ENCODE measurements at places on chromosomes 11 and 22.

- DNase-seq, result peak; percentile 95
These were observed 25.0 kb downstream of the MTMR3 start for GRCh38 chr22:29907753-29908515.

DNA sequence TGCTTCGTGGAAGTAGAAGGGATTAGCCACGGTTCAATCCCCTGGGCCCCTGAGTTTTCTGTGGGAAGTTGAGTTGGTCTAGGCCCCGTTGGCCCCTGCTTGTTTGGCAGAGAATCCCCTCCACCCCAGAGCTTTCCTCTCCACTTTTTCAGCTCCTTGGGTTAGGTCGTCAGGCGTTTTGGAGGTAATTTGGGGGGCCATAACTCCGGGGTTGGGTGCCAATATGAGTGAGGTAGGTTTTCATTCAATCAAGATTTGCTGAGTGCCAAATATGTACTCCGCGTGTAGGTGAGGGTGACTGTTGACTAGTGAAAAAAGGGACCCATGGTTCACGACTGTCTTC, 590 bp downstream of the ATG13 start:
- no peak for DNase-seq

- DNase-seq, result no peak
These were observed 22.6 kb downstream of the IZUMO1R start for GRCh38 chr11:94326947-94327346.

GRCh38 chr11:8917157-8917825, 6.3 kb downstream of the AKIP1 start:
- peak; percentile 60 for DNase-seq

GRCh38 chr22:42996646-42997365, 18.1 kb downstream of the PACSIN2 start:
- peak; percentile 32 for DNase-seq

- DNase-seq, result no peak
These were observed 1.6 kb downstream of the SLC22A12 start for GRCh38 chr11:64592656-64593055.

- peak; percentile 53 for DNase-seq
These were observed 912.8 kb downstream of the DLG2 start for GRCh38 chr11:84714316-84714780.

DNA sequence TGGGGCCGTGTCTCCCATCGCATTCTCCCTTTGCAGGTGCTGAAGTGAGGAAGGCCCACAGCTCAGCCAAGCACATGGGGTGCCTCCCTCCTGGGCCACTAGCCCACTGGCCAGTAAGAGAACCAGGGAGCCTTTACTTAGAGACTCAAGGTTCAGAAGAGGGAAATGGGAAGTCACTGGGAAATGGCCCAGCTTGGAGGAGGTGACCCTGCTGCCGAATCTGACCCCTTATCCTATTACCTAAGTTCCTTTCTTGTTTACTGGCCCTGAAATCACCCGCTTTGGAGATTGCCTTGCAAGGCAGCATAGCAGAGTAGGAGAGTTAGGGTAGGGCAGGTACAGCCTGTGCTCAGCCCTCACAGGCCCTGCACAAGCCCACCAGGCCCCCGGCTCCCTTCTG, 24.4 kb downstream of the UPB1 start:
- DNase-seq, result no peak

GRCh38 chr11:10309163-10310093, 4.6 kb downstream of the ADM start:
- peak; percentile 78 for DNase-seq

DNA sequence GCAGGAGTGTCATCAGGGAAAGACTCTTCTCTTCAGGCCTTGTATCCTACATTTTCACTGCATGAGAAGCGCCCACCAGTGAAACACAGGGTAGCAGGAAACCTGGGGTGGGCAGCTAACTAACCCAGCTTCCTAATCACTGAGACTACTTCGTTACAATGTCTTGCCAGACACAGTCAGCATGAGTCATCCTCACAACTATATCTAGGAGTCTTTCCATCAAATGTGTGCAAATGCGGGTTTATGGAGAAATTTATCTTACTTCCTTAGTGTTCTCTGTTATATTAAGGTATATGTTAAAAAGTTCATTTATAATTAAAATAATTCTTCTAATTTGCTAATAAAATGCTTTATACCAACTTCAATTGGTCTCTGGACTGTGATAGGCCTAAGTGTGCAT, 79.9 kb upstream of the RAB1B start:
- peak; percentile 77 for DNase-seq

Data from fibroblast of mammary gland (primary cell).